ENCODE measurements at places on chromosomes 2 and 18.

GRCh38 chr2:73970850-73971471 lies 13.7 kb upstream of the TET3 start:
- DNase-seq, result peak; percentile 88

- no peak for DNase-seq
Observed at GRCh38 chr2:104078431-104079157, 775.3 kb upstream of the POU3F3 start.

GRCh38 chr18:45856531-45856930 lies 31.1 kb downstream of the SIGLEC15 start:
- no peak for DNase-seq

GRCh38 chr2:72394541-72395070 lies 246.9 kb upstream of the CYP26B1 start:
- no peak for DNase-seq

DNA sequence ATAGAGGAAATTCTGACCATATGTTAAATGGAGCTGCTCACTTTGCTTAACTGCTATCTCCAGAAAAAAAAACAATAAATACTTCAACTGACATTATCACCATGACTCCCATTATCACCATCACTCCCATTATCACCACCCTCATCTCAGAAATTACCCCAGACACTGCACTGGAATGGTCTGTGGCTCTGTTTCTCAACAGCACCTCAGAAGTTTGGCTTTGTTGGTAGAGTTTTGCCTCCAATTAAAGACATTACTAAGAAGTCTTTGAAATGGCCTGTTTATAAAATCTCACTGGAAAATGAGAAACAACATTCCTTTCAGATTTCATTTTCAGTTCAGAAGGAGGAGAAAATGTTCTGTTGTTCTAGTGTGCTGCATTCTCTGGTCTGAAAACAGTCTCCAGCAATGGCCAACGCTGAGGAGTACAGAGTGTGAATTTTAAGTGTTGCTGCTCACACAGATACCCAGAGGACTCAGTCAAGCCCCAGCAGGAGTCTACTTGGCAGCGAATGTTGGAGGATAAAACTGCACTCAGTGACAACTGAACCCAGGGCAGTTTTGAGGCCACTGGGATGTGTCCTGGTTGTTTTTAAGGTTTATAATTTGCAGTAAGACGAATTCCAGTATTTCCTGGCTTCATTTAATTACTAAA lies 364.5 kb upstream of the CDH2 start:
- DNase-seq, result no peak

GRCh38 chr2:217968023-217968422 lies 34.8 kb downstream of the TNS1 start:
- no peak for DNase-seq

DNA sequence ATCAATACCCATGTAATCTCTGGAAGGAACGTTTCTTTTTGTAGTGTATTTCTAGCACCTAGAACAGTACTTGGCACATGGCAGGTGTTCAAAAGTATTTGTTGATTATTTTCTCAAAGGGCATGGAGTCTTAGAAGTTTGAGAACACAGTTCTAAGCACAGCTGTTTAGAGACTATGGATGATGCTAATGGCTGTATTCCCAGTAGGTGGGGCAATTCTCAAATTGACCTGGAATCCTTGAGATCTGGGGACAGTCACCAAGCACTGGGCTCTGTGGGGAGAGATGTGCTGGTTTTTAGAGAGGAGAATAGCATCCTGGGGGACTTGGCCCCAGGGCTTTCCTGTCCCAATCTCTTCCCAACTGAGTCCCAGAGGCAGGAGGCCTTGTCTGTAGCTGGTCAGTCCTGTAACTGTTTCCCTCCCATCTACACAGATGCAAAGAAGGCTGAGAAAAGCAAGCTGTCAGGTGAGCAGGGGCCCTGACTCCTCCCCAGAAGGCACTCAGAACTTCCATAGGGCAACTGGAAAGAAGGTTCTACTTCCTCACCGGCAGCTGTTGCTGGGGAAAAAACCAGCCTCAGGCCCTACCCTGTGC lies 17.5 kb upstream of the IL36G start:
- no peak for DNase-seq
